Activated CD4-positive, alpha-beta T cell treated with anti-CD3 and anti-CD28 coated beads, Interleukin-2, amount 50 U/mL, for 24 hours (primary cell): ENCODE measurements at places on chromosomes 3 and 15.

DNA sequence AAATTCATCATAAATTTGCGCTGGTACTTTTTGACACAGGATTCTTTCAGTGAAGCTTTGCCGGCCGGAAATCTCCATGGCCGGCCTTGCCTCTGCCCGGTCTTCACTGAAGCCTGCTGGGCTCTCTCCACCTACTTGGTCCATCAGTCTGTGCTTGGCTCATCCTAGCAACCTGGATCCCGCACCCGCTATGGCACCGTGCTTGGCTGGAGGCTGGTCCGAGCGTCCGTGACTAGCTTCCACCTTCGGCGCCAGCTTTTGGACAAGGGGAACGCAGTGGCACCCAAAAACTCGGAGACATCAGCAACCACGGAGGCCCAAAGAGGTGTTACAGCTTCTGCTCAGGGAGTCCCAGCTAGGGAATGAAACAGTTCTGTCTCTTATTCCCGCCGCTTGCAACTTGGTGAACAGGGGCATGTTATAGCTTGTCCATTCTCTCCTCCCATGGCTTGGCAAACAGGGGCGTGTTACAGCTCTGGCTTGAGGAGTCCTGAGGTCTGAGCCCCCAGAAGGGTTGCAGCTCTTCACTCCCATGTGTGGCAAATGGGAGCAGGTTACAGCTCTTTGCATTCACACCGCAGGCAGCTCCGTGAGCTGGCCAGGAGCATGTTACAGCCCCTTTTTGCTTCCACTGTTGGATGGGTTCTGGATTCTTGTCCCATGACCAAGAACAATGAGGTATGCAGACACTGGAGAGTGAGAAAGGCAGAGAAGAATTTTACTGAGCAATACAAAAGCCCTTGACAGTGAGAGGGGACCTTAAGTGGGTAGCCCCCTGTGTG is 204.2 kb downstream of the DIPK2A start:
- DNase-seq = no peak

DNA sequence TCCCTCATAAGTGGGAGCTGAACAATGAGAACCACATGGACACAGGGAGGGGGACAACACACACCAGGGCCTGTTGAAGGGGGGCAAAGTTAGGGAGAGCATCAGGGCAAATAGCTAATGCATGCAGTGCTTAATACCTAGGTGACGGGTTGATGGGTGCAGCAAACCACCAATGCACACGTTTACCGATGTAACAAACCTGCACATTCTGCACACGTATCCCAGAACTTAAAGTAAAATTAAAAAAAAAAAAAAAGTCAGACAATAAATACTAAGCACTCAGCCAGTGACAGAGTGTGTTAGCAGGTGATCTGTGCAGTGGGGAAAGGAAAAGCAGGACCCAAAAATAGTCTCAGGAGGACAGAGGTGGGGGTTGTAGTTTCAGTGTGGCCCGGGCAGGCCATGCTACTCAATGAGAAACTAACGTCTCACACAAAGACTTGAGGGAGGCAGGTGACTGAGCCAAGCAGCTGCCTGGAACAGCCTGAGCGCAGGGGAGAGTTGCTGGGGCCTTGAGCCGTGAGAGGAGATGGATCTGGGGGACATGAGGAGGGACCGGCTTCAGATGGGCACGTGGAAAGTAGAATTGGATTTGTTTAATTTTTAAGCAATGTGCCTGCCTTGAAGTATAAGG is 18.4 kb downstream of the ANKDD1A start:
- DNase-seq = no peak

DNA sequence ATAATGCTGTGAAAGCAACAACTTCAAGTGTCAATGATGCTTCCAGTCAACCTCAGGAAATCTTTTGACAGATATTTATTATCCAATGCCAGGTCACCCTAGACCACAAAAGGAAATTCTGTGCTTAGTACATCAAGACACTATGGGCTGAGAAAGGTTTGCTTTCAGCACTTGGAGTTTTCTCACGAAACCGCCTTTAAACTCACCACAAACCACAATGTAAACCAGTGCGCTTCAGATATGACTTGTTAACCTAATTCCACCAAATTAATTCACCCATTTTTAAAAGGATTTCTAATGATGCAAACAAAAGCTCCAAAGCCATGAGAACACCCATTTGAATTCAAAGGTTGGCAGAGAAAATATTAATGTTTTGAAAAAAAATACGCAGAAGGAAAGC is 292.9 kb upstream of the NR2F2 start:
- no peak for DNase-seq

DNA sequence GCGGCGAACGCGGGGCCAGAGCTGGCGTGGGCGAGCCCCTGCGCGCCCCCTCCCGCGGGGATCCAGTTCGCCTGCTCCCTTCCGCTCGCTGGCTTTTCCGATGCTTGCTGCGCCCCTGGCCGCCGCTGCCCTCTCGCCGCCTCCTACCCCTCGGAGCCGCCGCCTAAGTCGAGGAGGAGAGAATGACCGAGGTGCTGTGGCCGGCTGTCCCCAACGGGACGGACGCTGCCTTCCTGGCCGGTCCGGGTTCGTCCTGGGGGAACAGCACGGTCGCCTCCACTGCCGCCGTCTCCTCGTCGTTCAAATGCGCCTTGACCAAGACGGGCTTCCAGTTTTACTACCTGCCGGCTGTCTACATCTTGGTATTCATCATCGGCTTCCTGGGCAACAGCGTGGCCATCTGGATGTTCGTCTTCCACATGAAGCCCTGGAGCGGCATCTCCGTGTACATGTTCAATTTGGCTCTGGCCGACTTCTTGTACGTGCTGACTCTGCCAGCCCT is 721 bp downstream of the P2RY1 start:
- no peak for DNase-seq

GRCh38 chr3:187750006-187750512 is 4.8 kb upstream of the BCL6 start:
- DNase-seq = no peak

DNA sequence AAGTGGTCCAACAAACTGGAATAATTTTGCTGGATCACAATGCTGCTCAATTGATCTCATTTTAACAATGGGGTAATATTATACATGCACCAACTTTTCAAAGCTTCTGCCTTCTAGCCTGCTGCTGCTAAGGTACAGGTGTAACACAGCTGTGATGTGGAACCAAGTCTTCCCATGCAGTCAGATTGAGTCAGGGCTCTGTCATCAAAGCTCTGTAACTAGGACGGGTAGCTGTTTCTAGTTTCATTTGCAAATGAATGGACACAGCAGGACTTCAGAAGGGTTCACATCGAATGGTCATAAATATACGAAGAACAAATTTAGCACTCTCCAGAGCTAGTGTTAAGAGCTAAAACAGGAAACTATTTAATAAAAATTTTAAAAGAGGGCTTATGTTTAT is 189.2 kb downstream of the USP13 start:
- DNase-seq = no peak

DNA sequence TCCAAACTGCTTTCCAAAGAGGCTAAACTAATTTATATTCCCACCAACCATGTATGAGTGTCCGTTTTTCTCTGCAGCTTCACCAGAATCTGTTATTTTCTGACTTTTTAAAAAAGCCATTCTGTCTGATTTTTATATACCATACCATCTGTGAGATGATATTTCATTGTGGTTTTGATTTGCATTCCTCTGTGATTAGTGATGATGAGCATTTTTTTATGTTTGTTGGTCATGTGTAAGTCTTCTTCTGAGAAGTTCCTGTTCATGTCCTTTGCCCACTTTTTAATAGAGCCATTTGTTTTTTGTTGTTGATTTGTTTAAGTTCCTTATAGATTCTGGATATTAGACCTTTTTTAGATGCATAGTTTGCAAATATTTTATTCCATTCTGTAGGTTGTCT is 179.4 kb upstream of the ALCAM start:
- DNase-seq = no peak

GRCh38 chr15:30885814-30886213 is 17.9 kb upstream of the FAN1 start:
- no peak for DNase-seq

DNA sequence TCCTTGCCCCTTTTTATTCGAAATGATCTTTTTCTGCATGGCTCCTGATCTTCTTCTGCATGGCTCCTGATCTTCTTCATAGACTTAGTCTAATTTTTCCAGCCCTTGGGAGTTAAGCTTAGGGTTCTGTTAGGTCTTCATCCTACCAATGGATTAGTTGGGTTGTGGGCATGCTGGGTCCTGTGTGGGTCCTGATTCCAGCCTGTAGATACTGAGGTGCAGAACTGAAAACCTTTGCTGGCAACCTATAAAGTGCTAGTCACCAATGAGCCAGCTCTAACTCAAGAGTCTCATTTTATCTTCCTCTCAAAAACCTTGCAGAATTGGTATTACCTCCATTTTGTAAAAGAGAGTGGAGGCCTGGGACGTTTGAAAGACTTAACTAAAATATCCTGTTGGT is 229.2 kb downstream of the CLSTN2 start:
- DNase-seq = no peak

DNA sequence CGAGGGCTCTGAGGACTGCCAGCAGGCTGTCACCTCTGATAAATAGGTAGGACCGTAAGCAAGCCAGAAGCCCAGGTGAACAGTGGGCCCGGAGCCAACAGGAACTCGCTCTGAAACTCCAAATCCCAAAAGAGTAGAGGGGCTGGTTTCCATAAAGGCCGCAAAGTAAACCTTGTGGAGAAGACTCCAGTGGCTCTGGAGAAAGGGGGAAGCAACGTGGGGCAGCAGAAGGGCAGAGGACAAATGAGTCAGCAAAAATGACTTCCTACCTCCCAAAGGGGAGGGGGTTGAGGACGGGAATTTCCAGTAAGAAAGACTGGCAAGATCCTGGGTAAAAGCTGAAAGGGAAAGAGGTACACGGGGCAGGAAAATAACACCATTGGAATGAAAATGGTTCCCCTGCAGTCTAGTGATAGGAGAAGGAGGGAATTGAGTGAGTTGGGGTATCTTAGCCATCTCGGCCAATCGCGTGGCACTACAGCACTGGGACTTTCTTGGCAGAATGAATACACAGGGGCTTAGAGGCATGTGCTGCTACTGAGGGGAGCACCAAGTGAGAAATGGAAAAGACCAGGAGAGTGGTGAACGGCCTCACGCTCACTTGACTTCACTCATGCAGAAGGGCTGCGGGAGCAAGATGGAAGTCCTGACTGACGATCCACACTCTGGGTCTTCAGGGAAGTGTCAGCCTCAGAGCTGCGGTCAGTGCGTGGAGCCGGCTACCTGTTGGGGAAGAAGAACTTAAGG is 33.2 kb downstream of the BMF start:
- DNase-seq = no peak

DNA sequence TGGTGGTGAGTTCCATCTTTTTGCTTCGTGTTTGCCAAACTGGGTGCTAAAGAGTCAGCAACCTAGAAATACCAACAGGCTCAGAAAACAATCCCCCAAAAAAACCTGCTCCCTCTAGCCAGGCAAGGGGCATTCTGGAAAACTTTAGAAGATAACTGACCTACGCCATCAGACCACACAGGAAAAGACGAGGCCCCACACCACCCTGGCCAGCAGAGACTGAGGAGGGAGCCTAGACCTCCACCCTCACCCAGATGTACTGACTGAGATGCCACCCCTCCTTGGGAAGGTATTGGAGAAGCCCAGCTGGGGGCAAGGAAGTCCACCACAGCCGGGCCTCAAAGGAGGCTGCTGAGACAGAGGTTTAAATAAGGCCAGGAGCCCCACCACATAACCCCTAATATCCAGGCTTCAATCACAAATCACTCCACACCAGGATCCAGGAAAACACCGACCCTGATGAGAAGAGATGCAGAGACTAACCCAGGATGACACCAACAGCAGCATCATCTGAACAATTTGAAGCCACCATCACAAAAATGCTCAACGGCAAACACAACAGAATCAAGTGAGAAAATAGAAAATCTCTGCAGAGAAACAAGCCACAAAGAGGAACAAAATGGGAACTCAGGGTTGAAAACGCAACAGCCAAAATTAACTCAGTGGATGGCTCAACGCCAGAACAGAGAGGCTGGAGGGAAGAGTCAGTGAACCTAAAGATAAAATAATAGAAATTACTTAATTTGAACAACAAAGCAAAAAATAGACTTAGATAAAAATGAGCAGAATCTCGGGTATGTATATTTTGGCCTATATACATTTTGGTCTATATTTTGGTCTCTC is 61.0 kb downstream of the TPRA1 start:
- no peak for DNase-seq

DNA sequence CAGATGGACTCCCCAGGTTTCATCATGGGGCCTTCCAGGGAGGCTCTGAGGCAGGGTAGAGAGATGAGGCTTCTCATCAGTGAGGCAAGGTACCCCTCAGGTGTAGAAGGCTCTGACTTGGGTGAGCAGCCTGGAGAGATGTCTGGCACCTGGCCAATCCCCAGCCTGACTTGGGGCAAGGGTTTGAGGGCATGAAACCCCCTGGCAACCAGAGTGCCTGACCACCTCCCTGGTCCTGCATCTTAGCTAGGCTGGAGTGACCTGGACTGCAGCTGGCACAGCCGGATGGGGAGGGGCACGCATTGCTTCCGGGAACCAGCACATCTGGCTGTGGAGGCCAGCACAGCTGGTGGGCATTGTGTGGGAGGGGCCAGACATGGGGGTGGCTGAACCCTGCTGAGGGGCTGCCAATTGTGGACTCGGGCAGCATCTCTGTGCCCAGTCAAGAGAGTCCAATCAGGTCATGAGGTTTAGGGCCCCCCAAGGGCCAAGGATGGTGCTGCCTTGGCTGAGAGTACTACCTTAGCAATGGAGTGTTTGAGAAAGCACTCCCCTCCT is 1.9 kb downstream of the ZBTB47 start:
- DNase-seq = no peak

DNA sequence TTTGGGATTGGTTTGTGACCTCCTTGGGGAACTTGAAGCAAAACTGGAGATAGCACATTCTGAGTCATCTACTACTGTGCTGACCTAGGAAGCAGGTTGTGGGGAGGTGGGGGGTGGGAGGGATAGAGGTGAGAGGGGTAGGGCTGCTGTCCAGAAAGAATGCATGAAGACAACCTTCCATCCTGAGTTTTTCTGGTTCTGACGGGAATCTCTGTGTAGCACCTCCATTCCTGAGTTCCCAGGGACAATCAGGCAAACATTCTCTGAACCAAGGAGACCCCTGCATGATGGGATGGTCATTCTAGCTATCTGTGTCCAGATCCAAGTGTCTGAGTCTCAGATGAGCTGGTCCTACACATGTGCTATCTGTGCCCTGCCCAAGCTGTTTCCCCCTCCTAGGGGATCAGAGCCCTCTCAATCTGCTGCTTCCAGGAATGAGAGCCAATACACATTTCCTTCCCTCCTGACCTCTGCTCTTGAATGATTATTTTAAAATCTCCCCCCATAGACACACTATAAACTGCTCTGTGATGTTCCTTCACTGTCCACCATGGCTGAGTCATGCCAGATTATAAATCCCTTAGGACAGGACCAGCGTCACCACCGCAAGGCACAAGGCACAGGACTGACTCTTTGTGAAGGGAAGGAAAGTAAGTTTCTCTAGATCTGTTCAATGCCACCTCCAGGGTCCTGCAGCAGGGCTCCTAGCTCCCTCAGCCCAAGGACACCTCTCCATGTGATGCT is 2.2 kb upstream of the CD276 start:
- no peak for DNase-seq

- no peak for DNase-seq
Observed at GRCh38 chr15:76711351-76711827, 193.8 kb downstream of the SCAPER start.

GRCh38 chr15:64742385-64742784 is 33.0 kb downstream of the RBPMS2 start:
- DNase-seq = no peak
